ENCODE measurements at places on chromosomes 16 and 17.
A peak's percentile ranks its signal among the peaks of the same experiment; 100 is the strongest.

DNA sequence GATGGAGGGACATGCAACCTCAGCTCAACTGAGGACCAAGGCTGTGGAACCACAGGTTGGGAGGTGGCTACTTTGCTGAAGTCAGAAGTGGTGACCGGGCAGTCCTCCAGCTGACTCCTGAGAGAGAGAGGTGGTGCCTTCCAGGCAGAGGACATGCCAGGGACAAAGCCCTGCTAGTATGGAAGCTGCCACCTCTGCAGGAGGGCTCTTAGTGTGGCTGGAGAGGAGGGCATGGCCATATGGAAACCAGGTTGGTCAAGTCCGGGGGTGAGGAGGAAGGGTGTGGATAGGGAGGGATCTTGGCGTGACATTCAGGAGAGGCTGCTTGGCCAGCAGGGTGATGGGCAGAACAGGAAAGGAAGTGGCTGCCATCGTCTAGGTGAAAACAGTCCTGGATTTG is 5.7 kb downstream of the C16orf86 start:
- DNase-seq = no peak

GRCh38 chr17:21211825-21212479 is 2.0 kb downstream of the TMEM11 start:
- no peak for DNase-seq

- no peak for DNase-seq
Measured at GRCh38 chr16:68798398-68798797, 44.9 kb upstream of the TANGO6 start.

GRCh38 chr16:10039220-10040096 is 142.8 kb downstream of the GRIN2A start:
- DNase-seq = no peak

- no peak for DNase-seq
Measured at GRCh38 chr16:85917012-85917411, 18.1 kb downstream of the IRF8 start.

DNA sequence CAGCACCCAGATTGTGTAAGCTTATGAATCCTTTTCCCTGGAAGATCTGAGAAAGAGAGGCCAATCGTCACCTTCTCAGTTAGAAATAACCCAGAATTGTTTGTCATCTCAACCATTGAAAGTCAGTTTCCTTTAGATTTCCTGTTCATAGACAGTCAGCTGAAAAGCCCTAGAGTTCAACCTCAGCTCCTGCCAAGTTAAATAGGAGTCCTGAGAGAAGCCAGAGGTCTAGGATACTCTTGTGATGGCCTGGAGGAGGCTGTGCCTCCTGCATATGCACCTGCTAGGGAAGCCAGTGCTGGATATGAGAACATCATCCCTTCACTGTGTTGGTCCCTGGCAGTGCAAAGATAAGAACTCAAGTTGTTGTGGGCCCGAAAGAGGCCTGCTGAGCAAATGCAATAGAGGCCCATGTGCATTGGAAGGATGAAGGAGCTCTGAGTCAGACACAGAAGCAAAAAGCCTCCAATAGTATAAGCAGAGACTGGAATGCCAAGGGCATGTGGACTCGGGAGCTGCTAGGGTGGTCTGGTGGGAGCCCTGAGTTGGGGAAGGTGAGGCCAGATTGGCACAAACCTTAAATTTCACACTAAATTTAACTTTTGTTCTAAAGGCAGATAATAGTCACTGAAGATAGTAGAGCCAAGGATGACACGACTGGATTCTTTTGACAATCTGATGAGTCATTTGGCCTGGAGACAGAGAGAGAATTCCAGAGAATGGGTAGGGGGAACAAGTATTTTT is 520.9 kb upstream of the CDH5 start:
- DNase-seq = no peak

DNA sequence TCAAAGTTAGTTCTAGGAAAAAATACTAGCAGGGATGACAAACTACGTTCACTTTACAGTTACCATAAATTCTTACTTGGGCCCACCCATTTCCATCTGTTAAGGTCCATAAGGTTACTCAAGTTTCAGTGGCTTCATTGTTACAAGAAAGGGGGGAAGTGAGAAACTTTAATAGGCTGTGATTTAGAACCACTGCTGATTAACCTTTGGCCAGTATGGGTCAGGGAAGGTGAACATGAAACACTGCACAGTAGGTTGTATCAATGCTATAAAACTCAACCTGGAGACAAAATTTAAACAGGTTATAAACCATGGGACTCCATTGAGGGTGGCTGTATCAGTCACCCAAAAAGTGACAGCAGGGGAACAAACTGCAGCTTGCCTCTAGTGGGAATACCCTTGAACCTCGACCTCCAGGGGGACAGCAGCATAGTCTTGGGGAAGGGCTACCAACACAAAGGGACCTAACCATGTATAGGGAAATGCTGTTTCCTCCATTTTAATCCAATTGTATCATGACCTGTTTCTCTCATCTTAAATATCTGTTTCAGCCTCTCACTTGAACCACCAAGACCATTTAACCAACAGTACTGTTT is 10.4 kb downstream of the PTRH2 start:
- DNase-seq = no peak

GRCh38 chr17:67833134-67833533 is 7.8 kb downstream of the BPTF start:
- no peak for DNase-seq

DNA sequence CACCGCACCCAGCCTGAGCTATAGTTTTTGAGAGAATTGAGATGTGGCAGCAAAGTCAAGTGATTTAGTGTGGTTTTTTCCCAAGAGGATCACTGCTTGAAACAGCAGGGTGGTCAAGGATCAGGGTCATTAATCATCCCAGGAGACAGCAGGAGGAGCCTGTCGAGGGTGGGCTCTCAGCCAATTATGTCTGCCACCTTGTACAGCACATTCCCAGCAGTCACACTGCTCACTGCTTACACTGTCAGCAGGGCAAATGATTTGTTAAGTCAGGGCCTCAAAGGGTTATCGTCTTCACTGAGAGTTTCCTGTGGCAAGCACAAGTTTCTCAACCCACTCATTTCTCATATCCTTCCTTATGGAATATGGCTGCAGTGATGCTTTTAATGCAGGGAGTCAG is 13.2 kb downstream of the B3GNT9 start:
- no peak for DNase-seq

GRCh38 chr16:53839150-53839549 is 135.2 kb downstream of the FTO start:
- DNase-seq = no peak

DNA sequence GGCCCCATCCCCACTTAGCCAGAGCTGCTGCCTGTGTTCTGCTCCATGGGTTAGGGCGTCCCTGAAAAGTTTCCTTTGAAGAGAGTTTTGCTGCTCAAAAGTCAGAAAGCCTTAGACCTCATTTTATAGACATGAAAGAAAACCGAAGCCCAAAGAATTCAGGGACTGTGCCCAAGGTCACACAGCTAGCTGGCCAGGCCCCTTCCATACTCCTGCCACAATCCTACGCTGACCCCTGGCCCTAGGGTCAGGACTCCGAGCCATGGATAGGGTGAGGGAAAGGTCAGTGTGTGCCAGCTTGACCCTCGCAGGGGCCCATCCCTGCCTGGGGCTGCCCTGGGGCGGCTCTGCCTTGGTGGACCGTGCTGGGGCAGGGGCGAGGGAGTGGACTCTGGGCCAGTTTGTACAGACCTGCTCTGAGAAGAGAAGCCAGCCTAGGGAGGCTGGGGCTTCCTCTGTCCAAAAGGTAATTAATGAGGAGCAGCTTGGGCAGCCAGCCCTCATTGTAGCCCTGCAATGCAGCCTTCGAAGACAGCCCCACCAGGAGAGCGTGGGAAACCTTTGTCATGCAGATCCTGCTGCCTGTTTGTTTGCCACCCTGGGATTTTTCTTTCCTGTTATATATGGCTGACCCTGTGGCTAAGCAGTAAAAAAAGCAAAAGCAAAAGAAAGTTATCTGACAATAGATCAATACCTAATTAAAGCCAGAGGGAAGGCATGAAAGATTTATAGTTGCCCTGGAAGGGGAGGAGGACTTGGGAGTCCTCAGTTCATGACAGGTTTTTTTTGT is 37.4 kb downstream of the RHBDL3 start:
- DNase-seq = no peak

GRCh38 chr16:70646260-70647241 is at the start of gene IL34:
Gene IL34, plus strand, starts transcription at chr16:70646559. Its CDS starts 389 bp downstream, at chr16:70646948.
- DNase-seq = no peak

- no peak for DNase-seq
Measured at GRCh38 chr17:38777641-38778250, 21.6 kb downstream of the PIP4K2B start.

- DNase-seq = peak; percentile 88
Measured at GRCh38 chr17:78133971-78134898, 3.7 kb downstream of the TMC8 start.

- no peak for DNase-seq
Measured at GRCh38 chr17:76709077-76709950, 1.5 kb downstream of the MXRA7 start.

All from CD4-positive, CD25-positive, alpha-beta regulatory T cell (primary cell).